ENCODE measurements at places on chromosomes 3 and 15.

DNA sequence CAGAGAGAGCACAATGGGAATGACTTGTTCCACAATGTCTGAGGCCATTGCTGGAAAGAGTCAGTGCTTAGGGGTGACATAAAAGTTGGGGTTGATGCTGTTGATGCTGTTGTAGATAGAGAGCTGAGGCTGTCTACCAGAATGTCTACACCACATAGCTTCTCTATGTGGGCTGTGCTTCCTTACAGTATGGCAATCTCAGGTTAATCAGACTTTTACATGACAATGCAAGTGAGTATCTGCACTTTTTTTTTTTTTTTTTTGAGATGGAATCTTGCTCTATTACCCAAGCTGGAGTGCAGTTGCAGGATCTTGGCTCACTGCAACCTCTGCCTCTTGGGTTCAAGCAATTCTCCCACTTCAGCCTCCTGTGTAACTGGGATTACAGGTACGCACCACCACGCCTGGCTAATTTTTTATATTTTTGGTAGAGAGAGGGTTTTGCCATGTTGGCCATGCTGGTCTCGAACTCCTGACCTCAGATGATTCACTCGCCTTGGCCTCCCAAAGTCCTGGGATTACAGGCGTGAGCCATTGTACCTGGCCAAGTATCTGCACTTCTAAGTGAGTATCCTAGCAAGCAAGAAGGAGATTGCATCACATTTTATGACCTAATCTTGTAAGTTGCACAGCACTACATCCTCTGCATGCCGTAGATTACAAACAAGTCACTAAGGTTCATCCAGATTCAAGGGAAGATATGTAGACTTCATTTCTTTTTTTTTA lies 28.7 kb downstream of the DLEC1 start:
- DNase-seq: no peak

DNA sequence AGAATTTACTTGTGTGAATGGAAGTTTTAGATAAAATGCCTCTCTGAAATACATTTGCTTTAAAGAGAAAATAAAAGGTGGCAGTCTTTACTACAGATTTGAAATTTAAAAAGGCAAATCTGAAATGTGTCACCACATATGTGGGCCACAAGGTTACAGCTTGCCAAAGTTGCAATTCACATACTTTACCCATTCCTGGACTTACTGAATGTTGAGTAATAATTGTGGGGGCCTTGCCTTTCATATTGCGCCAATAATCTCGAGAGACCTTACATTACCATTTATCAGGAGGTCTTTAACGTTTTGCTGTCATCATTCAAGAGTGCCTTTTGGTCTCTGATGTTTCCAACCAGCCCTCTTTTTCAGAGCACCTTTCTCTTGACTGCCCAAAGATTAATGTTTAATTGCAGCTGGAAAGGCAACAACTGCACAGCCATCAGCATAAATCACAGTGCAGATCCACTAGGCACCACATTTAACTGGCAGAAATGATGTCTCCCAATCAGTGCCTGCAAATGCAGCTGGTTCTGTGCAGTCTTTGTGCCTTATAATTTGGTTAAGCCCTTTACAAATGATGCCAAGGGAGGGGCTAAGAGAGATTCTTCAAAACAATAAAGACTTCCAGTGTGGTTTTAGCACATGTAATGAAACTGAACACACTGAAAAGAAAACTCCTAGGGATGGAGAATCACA lies 206.8 kb downstream of the MAGI1 start:
- DNase-seq: no peak

DNA sequence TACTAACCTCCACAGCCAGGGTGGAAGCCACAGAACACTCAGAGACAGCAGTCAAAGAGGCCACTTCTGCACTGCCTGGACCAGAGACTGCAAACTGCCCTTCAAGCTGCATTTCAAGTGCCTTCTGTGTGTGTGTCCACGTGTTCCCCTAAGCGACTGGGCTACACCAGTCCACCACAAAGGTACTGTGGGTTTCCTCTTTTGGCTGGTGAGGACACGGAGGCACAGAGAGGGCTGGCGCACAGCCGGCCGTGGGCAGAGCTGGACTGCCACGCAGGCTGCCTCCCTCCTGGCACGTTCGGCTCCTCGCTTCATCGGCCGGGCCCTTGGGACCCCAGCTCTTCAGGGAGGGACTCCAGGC lies 60.9 kb downstream of the MGLL start:
- peak; percentile 62 for DNase-seq

- DNase-seq: no peak
Observed at GRCh38 chr15:96974761-96975160, 644.3 kb downstream of the NR2F2 start.

DNA sequence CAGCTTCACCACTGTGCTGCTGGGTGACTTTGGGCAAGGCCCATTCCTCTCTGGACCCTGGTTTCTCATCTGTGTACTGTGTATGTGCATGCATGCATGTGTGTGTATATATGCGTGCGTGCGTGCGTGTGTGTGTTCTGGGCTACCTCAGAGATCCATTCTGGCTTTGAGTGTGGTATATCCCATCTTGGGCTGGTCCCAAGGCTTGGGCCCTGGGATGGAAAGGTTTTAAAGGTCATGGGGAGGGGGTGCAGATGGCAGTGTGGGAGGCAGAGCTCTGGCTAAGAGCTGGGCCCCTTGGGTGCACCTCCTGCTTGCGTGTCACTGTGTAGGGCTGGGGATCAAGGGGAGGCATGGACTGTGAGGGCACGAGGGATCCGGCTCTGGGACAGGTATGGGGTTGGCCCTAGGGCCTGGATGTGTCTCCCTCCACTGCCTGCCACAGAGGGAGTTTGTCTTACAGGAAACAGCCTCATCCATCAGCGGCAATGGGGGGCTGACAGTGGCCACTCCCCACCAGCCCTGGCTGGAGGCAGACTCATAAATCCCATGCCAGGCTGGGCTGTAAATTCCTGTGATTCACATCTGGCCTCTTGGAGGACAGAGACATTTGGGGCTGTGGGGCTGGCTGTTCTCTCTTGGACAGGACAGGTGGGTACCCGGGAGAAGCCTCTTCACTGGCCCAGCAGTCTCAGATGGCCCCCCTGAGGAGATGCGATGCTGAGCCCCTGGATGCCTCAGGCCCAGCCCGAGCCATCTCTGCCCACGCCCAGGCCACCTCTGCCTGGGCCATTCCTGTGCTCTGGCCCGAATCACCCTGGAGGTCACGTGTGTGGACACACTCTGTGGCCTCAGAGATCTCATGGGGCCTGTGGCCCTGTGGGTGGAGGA lies 21.4 kb upstream of the CSPG4 start:
- no peak for DNase-seq

GRCh38 chr15:60009124-60009960 lies 5.2 kb downstream of the FOXB1 start:
- DNase-seq: no peak

DNA sequence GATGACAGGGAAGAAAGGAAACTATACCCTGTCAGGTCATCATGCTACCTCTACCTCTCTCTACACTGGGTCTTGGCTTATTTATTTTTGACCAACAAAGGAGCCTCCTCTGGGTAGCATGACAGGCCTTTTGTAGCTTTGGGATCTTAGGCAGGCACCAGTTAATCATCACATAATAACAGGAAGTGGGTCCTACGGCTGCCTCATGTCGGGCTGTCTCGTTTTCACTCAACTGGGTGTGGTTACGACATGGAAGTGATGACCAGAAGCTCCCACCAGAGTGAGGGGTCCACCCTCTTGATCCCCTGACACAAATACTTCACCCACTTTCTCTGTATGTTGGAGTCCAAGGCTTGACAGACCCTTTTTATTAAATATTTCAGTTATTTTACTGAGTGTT lies 105.3 kb downstream of the CD47 start:
- DNase-seq: no peak

- DNase-seq: no peak
Observed at GRCh38 chr3:177946936-177947335, 589.3 kb upstream of the KCNMB2 start.

DNA sequence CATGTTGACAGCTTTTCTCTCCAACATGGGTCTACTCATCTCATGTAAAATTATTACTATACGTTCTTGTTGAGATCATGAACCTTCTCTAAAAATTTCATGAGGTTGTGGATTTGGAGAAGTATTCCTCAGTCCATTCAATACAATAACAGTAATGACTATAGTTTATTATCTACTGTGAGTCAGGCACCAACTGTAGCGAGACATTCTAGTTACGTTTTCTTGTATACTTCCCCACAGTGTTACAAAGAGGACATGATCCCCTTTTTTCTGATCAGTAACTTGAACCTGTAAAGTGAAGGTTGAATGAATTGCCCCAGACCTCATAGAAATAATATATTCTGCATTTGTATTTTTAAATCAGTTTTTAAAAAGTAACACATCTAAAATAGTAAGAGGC lies 76.4 kb downstream of the AKAP13 start:
- no peak for DNase-seq

GRCh38 chr15:72964135-72964534 lies 88.1 kb upstream of the NEO1 start:
- DNase-seq: no peak

- no peak for DNase-seq
Observed at GRCh38 chr15:33084661-33085060, 109.9 kb downstream of the FMN1 start.
